ENCODE measurements at places on chromosomes 11 and 22.

DNA sequence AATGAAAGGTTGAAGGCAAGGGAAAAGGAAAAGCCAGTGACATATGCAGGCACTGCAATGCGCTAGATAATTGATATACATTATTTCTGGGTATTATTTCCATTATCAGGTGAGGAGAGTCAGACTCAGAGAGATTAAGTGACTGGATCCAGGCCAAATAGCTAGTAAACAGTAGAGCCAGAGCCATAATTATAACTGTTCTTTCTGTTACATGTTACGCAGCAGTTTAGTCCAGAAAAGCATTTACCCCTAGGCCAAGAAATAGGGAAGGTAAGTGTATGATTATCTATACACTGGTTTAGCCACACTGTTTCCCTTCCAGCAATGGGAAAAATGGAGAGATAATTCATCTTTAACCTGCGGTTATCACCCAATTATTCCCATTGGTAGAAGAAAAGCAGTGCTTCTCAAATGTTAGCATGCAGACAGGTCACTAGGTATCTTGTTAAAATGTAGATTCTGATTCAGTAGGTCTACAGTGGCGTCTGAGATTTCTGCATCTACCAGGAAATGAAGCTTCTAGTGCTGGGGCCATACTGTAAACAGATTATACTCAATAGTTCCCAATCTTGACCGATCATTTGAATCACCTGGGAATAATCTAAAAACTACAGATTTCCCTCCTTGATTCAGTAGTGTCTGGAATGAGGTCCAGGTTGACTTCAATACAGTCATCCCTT lies 69.4 kb downstream of the RBFOX2 start:
- DNase-seq = no peak

DNA sequence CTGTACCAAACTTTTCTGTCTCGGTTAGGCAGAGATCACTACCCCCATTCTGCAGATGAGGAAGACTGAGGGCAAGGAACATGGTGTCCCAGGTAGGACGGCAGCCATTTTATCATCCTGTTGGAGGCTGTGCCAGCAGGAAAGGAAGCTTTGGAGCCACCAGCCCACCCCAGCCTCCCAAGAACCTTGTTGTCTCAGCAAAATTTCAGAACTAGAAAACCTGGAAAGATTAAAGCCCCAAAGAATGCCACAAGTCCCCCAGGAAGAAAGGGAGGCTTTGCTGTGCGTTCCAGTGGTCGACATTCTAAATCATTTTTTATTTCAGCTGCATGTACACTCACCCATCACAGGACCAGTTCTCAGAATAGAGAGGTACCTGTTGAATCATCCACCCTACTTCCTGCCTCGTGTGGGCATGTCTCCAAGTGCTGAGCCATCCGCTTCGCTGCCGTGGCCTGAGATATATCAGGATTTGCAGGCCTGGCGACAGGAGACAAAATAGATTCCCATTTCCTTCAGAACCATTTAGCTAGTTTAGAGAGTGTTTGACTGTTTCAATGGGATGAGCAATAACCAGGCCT lies 13.0 kb upstream of the EIF3D start:
- no peak for DNase-seq

DNA sequence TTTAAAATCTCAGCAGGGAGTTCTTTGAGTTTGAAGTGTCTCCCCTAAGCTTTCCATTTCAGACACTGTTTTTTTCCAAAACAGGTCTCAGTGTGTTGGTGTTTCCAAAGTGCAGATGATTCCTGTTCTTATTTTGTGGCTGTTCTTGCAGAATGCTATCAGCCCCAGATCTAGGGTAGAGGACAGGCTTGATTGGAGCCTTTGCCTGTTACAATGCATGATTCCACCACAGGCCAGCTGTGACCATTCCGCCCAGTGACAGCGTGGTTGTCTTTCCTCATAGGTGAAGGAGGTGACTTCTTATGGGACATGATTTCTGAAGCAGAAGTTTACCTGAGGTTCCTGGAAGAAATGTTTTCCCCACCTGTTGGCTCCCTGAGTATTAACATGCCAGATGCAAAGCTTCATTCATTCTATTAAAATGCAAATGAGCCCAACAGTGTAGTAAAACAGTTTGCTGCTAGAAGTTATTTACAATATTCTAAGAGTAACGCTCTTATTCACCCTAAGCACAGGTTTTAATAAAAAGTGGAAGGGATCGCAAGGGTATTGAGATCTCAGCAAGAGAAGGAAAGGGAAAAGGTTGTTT lies 36.9 kb upstream of the BIRC3 start:
- no peak for DNase-seq

GRCh38 chr11:104146421-104146820 lies 17.5 kb downstream of the PDGFD start:
- no peak for DNase-seq

DNA sequence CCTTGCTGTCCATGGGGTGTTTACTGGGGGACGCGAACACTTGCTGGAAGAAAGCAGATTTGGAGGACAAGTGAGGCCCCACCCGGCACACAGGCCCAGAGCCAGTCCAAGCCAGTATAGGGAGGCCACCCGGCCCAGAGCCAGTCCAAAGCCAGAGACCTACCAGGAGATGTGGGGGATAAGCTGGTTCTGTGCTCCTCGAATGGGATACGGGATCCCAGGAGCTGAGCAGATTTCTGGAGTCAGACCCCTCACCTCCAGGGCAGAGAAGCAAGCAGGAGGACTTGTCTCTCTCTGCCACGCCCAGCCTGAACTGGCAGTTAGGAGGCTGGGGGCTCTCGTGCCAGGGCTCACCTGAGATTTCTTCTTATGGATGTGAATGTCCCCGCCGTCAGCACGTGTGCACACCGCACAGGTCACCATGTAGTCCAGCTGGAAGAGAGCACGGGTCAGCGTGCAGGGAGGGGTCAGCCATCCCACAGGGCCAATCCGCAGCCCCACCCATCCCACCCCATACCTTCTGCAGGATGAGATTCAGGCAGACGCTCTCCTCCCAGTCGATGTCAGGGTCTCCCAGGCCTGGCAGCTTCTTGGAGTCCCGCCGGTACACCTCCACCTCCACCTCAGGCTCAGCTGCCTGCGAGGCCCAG lies 35.3 kb downstream of the KIAA0930 start:
- no peak for DNase-seq

- no peak for DNase-seq
These were observed 1.5 kb upstream of the ANKRD13D start for GRCh38 chr11:67287355-67288197.

DNA sequence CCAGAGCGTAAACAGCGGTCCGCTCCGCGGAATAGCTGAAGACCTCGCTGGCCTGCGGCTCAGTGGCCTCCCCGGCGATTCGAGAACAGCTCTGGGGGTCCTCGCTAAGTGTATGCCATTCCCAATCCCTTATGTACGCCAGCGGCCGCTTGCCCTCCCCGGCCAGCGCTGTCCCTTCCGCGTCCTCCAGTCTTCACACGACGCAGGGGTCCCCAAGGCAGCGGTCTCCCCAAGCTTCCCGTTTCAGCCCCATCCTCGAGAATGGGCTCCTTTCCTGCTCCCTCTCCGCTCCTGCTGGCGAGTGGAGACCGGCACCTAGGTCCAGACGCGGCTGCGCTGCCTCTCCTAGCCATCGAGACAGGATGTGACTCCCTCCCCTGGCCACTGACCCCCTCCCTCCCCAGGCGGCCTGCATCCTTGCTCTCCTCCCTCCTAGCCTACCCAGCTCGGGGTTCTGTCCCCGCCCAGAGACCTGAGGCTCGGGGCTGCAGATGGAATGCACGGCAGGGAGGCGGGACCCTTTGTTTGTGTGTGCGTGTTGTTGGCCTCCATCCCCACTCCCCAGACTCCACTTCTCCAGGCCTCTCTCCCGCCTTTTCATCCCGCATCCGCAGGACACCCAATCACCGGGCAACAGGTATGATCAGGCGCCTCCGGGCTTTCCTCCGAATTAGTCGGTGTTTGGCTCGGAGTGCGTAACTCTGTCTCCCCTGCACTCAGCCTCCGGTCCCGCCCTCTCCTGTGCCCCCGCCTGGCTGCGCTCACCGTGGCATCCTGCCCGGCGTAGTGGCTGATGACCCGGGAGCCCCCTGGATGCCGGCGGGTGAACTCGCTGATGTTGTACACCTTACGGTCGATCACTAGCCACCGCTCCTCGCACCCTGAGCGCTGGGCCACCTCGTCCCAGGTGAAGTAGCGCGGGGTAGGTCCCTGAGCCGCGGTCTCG lies 740 bp downstream of the FADS1 start:
- DNase-seq = peak; percentile 77

- DNase-seq = no peak
These were observed 23.2 kb upstream of the GLYATL1B start for GRCh38 chr11:59062602-59063529.

- no peak for DNase-seq
These were observed 33.2 kb downstream of the SLC5A12 start for GRCh38 chr11:26688701-26689100.

GRCh38 chr11:119373921-119374631 lies 7.4 kb downstream of the USP2 start:
- DNase-seq = peak; percentile 58

DNA sequence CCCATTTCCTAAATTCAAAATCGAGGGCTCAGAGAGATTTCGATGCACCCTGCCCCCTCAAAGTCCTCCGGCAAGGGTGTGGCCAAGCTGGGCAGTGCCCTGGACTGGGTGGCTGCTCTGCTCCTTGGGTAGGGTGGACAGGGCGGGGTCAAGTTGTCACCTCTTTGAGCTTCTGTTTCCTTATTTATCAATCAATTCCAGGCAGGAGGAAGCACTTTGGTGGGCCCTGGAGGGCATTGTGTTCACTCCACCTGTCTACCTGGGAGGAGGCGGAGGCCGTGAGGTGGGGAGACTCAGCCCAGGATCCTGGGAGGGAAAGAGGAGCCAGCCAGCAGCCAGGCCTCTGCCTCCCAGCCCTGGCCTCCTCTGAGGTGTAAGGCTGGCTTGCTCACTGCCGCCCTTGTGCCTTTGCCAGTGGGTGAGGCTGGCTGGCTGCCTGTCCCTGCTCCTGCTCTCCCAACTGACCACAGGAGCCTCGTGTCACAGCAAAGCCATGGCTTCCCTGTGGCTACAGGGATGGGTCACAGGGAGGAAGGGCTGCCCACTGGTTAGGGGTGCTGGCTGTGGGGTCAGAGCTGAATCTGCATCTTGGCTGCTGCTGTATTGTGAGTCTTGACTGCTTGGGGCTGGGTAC lies 25.5 kb upstream of the SHISAL1 start:
- DNase-seq = no peak

DNA sequence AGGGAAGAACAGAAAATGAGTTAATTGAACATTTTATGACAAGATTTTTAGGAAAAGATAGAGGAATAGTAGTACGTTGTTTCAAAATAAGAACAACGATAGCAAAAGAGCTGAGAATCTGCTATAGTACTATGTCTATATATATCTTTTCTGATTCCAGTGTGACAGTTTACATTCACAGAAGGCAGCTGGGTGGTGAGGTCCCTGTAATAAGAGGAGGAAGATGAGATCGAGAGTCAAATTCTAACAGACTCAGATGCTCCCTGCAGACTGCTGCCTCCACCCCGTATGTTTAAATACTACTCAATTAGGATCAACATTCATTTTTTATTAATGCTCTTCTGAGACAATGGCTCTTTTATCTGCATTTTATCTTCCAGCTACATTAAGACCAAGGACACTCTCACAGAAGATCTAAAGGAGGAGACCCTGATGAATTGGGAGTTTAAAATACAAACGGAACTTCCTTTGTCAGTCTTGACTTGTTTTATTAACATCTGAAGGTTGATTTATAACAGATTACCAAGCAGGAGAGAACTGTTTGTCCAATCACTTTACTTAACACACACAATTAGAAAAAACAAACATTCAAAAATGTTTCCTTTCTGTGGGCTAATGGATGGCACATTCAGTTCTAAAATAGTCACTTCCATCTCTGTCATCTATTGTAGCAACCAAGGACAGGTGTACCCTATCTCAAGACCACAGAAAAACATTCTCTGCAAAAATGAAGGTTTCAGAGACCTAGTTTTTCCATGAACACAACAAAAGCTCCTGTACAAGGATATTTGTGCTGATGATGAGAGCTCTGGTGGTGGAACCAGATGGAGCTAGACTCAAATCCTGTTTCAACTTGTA lies 240.2 kb downstream of the CADM1 start:
- no peak for DNase-seq

DNA sequence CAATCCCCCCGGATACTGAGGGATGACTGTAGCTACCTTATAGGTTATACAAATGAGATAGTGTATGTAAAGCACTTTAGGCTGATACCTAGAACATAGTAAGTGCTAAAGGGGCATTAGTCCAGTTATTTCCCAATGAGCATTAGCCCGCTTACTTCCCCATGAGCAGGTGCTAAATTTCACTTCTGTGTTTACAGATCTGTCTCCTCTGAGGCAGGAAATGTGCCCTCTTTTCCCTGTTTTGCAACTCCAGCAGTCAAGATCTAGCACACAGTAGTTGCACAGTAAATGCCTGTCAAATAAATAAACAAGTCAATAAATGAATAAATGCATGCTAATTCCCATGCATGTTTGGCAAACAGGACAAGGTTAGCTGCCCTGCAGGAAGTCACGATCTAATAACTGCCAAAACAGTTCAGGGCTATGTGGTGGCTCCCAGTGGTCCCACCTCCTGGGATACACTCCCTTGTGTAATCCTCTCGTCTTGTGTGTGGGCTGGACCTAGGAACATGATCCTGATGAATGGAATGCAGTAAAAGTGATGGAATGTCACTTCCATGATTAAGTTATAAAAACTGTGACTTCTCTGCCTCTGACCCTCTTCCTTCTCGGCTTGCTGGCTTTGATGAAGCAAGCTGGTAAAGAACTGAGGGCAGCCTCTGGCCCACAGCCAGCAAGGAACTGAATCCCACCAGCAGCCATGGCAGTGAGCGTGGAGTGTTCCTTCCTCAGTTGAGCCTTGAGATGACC lies 459.0 kb downstream of the SOX6 start:
- DNase-seq = no peak

DNA sequence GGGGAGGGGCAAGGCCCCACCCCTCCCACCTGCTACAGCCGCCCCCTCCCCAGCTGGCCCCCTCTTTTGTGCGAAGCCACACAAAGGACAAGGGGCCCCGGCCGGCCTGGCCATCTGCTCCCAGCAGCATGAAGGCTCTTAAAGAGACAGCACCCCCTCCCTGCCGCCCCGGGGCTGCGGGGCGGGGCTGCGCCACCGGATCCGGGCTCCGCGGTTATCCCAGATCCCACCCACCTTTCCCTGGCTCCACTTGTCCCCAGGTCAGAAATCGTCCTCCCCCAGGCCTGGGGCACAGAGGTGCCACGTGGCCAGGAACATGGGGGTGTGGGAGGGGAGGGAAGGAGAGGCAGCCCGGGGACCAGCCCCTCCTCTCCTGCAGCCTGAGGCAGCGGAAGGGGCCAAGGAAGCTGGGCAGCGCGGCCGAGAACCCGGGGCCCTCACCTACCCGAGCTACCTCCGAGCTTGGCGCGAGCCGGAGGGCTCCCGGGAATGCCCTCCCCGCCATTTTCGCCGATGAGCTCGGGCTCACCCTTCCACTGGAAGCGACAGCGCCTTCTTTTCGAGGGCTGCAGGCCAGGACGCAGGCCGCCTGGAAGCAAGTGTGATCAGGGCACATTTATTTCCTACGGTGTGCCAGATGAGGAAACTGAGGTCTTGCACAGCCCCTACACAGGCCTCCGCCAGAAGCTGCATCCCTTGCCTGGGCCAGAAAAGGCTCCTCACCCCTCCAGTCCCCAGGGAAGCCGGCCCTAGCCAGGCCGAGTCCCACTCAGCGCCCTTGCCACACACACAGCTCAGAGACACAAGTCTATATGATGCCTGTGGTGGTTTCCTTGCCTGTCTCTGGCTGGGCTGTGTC lies 2.5 kb upstream of the RCOR2 start:
- peak; percentile 62 for DNase-seq

GRCh38 chr11:1471736-1472135 lies 14.8 kb downstream of the MOB2 start:
- DNase-seq = no peak

GRCh38 chr22:40605761-40606160 lies 30.8 kb downstream of the MRTFA start:
- no peak for DNase-seq
